ENCODE measurements at places on chromosomes 4 and X. TPM values are rescaled to one million over a fixed set of nuclear protein-coding genes. Genes with fewer than 3 reads are reported as not detected.

CHRDL1 gene
- not detected for total RNA-seq

SHROOM2 gene
- total RNA-seq: 5.1 TPM

GUF1 gene
- total RNA-seq: 9.4 TPM

GAGE2A gene
- not detected for total RNA-seq

CXCL5 gene
- 1.8 TPM for total RNA-seq

RAB41 gene
- not detected for total RNA-seq

GABRG1 gene
- total RNA-seq: not detected

HNRNPH2 gene
- total RNA-seq: 48.9 TPM

FAM200B gene
- total RNA-seq: 56.5 TPM

GPM6B gene
- 0.25 TPM for total RNA-seq

GPR119 gene
- total RNA-seq: not detected

SGMS2 gene
- 95.0 TPM for total RNA-seq

PCGF3 gene
- total RNA-seq: 39.5 TPM

P2RY4 gene
- not detected for total RNA-seq

ARHGAP6 gene
- 0.10 TPM for total RNA-seq

MUC7 gene
- total RNA-seq: not detected

TLR6 gene
- total RNA-seq: 1.4 TPM

RNF128 gene
- total RNA-seq: not detected

HTN3 gene
- not detected for total RNA-seq

ZXDB gene
- 9.2 TPM for total RNA-seq

COX7B2 gene
- not detected for total RNA-seq

PDLIM3 gene
- 35.4 TPM for total RNA-seq

TKTL2 gene
- total RNA-seq: not detected

SLC2A9 gene
- 2.5 TPM for total RNA-seq

DTHD1 gene
- total RNA-seq: not detected

OTC gene
- not detected for total RNA-seq

BMX gene
- total RNA-seq: 14.0 TPM

TMEM35A gene
- total RNA-seq: 1.8 TPM

PNMA3 gene
- not detected for total RNA-seq

CTAG2 gene
- total RNA-seq: not detected

ELF2 gene
- total RNA-seq: 23.2 TPM

RHOH gene
- total RNA-seq: 3.3 TPM

Measured in mammary microvascular endothelial cell (primary cell).